ENCODE measurements at places on chromosomes 16 and 17.

DNA sequence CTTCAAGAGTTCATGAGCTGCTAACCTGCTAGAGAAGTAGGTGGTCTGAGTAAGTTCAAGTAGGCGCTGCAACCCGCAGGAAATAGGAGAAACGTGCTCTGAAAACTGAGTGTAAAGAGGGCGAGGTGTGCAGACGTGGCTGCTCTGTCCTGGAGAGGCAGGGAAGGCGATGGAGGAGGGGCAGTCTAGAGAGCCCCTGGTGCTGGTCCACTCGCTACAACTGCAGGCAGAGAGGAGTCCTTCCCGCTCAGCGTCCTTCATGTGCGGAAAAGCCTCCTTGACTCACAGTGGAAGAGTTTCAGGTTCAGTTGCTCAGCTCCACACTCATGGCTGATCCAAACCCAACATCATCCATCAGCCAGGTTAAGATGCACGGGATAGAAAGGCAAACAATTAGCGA, 12.1 kb downstream of the ABCA3 start:
- no peak for DNase-seq

DNA sequence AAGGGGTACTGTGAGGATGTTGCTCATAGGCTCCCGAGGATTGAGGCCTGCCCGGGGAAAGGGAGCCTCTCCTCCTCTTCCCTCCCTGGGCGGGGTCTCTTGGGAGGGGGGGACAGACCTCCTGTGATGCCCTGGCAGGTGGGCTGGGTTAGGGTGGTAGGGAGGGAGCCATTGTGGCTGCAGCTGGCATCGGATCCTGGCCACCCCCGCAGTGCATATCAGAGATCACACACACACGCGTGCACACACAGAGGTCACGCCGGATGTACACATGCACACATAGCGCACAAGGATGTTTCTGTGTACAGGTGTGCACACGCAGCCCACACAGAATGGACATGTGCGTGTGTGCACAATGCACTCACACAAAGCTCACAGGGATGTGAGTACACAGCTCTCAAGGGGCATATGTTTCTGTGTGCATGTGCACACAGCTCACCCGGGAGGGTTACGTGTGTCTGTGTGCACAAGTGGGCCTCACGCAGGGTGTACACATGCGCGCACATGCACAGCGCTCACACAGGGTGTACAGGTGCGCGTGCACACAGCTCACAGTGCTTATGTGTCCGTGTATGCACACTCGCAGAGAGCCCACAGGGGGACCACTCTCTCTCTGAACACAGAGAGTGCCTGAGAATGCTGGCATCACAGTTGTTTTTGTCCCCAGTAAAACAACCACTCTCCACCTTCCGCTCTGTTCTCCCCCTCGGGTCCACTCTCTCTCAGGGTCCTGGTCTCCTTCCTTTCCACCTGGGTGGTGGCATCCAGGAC, 2.4 kb downstream of the GJD3 start:
- no peak for DNase-seq

GRCh38 chr16:4465977-4466779, 8.2 kb downstream of the NMRAL1 start:
- no peak for DNase-seq

DNA sequence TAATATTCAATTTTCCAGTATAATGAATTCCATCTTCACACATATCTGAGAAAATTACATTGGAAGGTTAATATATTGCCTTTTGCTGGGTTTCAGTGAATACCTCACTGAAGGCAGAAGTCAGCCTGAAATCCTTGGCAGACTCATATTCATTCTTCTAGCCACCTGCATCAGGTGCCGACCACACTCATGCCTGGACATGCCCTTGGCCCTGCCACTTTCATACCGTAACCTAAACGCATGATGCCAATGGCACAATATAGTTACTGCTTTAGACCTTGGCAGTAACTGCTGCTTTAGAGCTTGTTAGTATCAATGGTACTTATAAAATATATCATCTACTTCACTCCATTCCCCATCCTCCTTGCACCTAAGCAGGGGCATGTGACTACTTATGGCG, 817.6 kb upstream of the CDH8 start:
- DNase-seq, result no peak

DNA sequence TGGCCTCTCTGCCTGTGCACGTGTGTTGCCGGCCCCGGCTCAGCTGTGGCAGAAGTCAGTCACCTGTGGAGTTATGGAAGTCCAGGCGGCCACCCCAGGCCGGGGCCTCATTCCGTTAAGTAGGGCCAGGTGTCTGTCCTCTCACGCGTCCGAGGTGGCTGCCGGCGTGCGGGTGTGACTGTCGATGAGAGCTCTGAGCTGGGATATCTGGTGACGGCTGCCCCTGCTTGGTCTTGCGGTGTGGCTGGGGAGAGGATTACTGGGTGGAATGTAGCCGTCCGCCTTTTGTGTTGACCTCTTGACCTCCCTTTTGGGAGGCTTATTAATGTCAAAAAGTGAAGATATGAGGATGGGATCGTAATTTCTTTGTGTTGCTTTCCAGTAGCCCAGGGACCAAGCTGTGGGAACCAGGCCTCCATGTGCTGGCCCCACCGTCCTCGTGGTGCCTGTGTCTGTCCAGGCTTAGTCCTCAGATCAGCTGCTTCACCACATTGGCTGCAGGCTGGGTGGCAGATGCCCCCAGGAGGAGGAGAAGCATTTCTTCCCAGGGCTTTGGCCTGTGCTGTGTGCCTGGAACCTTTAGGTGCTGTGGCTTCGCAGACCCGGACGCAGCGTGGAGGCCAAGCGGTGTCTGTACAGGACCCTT, 23.0 kb upstream of the ZNF750 start:
- no peak for DNase-seq

GRCh38 chr17:43217614-43218087, 6.0 kb downstream of the TMEM106A start:
- no peak for DNase-seq

- DNase-seq, result no peak
Measured at GRCh38 chr16:15946257-15947044, 3.0 kb upstream of the ABCC1 start.

GRCh38 chr17:45265821-45266220, 3.9 kb upstream of the SPATA32 start:
- DNase-seq, result no peak

GRCh38 chr17:40450175-40450574, 6.9 kb downstream of the IGFBP4 start:
- no peak for DNase-seq

DNA sequence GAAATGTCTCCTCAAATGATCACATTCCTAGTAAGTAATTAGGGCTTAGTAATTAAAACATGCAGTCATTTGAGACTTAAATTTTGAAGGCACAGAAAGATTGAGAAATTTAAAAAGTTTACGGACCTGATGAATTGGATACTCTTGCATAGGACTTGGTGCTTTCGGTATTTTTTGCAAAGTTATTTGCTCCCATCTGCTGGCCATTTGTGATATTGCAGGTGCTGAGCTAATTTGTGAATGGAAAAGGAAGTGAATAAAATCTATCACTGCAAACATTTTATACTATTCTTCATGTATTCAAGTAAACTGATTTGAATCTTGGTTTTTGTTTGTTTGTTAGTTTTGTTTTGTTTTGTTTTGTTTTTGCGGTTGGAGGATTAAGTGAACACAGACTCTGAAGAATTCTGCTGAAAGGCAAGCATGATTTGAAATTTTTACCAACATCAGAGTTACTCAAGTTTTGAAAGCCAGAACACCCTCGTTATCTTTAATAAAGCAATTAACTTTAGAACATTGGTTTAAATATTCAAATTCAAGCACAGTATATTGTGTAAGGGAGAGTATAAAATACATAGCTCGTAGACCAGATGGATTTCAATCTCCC, 689.5 kb upstream of the RBFOX1 start:
- peak; percentile 49 for DNase-seq

- DNase-seq, result peak; percentile 79
Measured at GRCh38 chr17:57084802-57085447, at the start of gene AKAP1. Gene AKAP1 (plus strand): TSS chr17:57085246. CDS start chr17:57105465, 20,219 bp downstream.

DNA sequence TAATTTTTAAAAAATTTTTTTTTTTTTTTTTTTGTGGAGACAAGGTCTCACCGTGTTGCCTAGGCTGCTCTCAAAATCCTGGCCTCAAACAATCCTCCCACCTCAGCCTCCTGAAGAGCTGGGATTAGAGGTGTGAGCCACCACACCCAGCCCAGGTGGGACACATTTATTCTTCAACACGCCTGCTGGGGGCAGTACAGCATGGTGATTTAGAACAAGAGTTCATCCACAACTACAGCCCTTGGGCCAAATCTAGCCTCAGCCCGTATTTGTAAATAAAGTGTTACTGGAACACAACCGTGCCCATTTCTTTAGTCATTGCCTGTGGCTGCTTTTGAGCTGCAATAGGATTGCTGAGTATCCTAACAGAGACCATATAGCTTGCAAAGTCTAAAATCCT, 92.8 kb downstream of the KATNIP start:
- DNase-seq, result peak; percentile 28

- no peak for DNase-seq
Measured at GRCh38 chr17:65895969-65896368, 296.0 kb downstream of the CEP112 start.

DNA sequence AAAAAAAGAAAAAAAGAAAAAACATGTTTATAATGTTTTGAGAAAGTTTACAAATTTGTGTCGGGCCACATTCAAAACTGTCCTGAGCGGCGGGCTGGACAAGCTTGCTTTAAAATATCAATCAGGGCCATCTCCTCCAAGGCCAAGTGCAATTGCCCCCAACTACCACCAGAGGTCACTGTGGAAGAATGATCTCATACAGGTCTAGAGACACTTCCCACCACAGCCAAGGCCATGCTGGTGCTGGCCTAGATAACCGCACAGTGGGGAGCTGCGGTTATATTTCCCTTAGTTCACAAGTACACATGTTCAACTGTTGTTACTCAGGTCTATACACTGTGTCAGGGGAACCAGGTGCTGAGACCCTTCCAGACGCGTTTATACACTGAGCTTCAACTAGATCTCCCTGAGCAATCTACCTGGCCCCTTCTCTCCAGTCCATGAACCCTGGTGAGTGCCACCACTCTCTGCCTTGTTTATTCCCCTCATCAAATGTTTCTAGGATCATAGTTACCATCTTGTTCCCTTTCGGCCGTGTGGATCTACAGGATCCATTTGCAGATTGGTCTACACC, 83.8 kb upstream of the CCL2 start:
- no peak for DNase-seq

- DNase-seq, result no peak
Measured at GRCh38 chr17:7107012-7107754, 7.4 kb downstream of the ASGR2 start.

DNA sequence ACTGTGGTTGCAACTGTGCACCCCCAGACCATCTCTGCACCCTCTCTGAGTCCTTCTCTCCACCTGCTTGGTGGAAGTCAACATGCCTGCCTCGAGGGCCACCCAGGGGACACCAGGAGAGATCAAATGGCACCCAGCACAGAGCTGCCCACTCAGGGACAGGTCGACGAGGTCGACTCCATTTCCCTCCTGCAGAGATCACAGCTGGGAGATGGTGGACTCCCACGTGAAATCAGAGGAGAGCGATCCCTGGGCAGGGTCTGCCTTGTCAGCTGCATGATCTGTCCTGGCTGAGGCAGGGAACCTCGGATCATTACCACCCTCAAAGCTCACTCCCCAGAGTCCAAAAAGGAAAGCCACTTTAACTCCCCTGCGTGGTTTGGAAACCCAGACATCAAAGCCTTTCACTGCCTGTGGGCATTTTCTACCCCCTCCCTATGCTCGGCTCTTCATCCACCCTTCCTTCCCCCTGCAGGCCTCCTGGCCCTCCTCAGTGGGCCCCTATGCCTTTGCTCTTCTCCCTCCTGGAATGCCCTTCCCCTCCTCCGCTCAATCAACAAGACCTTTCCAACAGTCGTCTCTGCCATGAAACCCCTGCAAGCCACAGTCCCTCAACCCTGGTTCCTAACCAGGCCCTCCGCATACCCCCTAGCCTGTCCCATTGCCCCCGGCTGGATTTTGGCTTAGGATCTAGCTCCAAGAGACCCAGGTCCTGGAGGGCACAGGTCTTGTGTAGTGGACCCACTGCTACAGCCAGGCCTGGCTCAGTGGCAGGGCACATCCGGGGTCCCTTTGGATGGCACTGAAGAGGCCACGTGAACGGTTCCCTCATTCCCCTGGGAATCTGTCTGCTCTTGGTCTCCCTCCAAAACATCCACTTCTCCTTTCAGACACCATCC, 103.8 kb upstream of the RPL38 start:
- no peak for DNase-seq

DNA sequence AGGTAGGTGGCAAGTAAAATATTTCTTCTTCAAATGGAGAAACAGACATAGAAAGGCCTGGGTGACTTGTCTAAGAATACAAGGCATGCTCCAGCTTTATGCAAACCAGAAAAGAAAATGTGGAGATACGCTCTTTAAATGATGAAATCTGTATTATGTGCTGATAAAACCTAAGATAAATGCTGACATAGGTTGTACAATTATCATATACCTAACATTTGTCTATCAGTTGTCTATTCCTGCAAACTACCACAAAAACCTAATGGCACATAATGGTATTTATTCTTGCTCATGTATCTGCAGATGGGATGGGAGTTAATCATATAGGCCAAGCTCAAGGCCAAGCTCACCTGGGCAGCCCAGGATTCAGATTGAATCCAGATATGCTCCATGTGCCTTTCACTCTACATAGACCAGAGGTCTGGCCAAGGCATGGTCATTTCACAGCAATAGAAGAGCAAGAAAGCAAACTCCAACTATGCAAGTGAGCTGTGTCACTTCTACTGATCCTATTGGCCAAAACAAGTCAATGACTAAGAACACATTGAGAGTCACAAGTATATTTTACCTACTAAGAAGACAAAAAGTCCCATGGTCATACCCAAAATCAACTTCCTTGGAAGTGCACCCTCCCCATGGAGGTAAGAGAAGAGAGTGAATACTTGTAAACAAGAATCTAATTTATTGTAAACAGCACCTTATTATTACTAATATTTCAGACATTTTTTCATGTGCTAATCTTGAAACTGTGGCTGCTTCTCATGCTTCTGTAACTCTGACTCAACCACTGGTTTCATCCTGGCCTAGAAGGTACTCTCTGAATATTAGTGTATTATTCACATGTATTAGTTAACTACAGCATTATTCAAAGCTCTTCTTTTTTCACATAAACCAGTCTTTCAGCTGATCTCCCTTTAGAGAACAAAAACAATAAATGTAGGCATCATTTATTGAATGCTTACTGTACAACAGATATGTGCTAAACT, 270.7 kb upstream of the SOX9 start:
- no peak for DNase-seq

GRCh38 chr17:43719578-43719977, 39.0 kb downstream of the SOST start:
- no peak for DNase-seq

DNA sequence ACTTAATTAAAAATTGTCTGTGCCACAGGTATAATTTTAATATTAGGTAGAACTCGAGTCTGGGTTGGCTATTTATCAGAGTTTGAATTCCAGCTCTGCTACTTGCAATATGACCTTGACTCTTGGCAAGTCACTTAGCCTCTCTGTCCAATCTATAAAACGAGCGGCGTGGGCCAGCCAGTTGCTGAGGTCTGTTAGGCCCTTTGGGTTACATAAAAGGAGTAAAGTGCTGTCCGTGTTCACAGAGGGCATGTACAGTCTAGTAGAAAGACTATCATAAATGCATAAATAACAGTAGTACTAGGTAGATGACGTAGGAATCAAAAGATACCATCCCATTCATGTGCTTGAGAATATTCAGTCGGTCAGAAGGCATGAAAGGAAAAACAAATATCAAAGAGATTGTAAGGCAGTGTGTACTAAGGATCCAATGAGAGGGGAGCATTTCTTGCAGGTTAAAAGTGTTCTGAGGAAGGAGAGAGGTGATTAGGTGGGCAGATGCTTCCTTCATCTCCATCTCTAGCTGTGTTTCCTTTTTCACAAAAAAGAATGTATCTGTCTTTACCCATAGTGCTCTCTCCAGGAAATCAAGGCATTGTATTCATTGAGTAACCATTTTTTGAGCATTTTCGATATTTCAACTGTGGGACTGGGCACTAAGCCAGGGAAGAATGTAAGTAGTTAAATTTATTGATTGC, 2.4 kb downstream of the TNRC6A start:
- no peak for DNase-seq

All from NT2/D1 (cell line).